NCI-H2081 (cell line): ENCODE measurements at places on chromosomes 2 and 18.

- no peak for DNase-seq
Measured at GRCh38 chr2:240764605-240765004, 55.4 kb downstream of the KIF1A start.

- no peak for DNase-seq
Measured at GRCh38 chr18:64082054-64082453, 66.8 kb downstream of the LINC00305 start.

DNA sequence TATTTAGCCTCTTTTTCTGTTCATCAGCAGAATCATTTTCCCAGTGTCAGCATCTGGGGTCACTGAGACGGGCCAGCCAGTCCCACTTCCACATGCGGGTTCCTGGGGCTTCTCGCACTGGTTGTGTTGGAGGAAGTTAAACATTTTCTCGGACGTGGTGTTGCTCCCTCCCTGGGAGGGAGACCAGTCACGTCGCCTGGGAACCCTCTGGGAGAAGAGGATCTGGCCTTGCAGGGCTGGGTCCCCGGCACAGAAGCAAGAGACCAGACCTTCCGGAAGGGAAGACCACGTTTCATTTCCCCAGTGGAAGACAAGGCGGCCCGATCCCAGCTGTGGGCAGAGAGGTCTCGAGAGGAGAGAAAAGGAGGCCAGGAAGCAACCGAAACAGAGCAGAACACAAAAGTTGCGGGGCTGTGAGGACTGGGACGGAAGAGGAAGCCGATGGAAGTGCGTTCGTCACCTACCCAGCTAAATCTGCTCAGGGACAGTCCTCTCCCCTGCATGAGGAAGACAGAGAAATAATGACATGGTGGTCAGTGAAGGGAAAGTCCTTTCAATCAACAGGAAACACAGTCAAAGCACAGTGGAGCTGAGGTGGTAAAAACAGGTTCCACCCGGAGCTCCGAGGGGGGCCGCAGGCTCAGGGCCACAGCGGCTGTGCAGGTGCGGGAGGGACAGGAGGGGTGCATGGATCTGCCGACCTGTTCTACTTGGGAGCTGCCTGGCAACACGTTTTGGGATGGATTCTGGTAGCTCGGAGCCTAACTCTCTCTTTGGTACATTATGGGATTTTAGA, 144.4 kb downstream of the MBP start:
- no peak for DNase-seq

DNA sequence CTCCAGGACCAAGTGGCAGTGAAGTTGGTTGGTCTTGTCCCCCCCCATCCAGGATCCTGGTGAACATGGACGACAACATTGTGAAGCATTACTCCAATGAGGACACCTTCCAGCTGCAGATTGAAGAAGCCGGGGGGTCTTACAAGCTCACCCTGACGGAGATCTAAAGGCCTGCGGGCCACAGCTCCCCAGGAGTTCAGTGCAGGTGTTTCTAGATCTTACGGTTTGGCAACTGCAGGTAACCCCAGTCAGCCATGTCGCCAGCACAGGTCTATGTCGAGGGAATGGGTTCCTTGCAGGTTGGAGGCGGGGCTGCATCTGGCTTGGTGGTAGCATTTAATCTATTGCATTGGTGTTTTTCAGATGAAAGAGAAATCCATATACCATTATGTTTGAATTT, 42.8 kb upstream of the KLF11 start:
- DNase-seq: no peak

DNA sequence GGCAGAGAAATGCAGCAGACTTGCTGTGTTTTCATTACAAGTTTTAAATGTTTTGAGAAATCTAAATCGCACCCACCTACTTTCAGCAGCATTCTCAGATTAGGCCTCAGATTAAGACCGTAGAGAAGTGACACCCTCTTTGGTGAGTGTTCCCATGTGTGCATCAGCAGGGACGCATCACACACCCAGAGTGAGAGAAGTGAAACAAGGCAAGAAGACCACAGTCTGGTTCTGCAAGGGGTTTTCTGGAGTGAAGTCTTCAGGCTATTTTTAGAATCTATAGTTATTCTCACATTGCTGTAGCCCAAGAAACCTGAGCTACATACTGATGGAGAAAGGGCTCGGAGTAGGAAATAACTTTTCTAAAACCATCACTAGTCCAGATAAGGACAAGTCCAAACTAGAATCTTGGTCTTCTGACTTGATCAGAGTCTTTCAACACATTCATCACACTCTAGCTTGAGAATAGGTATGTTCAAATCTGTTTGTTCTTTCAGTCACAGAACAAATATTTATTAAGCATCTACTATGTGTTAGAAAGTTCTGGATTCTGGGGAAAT, 1216.6 kb upstream of the PIK3C3 start:
- DNase-seq: no peak

DNA sequence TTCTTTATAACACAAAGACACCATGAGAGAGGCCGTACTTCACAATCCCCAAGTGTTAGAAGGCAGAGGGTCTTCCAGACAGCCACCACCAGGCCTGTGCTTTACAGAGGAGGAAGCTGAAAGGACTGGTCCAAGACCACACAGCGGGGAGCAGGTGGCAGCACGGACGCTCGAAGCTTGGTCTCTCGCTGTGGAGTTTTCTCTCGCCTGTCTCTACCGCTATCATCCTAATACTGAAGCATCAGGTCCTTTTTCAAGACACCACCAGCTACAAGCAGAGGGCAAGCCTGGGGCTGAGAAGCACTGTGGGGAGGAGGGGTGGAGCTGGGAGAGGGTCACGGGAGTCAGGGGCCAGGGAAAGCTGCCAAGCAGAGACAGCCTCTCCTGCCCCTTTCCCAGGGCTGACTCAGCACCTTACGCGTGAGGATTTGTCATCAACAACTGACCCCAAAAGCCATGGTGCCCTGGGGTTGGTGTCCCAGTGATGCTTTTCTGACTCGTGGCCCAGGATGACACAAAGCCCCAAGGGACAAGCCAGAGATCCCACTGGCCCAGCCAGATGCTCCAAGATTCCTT, 31.9 kb upstream of the FOSL2 start:
- no peak for DNase-seq

- DNase-seq: no peak
Measured at GRCh38 chr2:180130403-180130802, 123.3 kb upstream of the CWC22 start.

DNA sequence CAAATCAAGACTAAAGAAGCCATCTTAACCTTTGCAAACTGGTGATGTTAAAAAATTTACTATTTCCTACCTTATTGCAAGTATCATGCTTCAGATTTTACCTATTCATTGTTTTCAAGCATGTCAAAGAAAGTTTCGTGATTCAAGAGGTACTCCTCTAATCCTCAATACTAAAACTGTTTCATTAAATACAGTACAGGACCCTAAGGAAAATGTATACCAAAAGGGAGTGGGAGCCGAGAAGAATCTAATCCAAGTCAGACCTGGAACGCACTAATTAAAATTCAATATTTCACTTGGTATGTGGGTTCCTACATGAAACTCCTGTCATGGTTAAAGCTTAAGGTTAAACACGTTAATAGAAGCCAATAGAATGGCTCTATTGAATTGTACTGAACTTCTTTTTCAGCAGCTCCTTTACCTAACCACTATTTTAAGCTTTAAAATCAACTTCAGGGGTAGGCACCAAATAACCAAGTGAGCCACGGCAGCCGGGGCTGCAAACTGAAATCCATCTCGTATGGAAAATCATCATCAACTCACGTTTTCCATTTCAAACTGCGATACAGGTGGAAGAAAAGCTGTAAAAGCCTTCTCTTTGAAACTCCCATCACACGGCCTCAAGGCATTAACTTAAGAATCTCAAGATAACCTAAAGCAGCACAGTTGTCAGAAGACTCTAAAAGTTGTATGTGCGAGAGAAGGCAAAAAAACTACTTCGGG, 188.8 kb downstream of the ZEB2 start:
- DNase-seq: no peak

- DNase-seq: no peak
Measured at GRCh38 chr18:48173557-48173956, 235.6 kb downstream of the ZBTB7C start.

DNA sequence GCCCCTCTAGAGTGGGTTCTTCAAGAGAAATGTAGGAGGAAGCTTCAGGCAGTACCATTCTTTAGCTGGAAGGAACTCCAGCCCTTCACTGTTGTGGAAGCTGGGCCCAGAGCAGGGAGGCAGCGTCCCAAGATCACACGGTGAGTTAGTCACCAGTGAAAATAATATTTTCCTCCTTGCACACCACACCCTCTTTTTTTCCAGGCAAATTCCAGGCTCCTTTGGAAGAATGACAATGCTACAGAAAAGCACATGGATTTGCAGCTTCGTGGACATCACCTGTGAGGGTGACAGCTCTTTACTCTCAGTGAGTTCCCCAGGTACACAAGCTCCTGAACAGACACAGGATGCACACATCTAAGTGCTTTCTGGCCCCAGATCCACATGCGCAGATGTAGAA, 157.1 kb downstream of the COL6A3 start:
- DNase-seq: no peak

DNA sequence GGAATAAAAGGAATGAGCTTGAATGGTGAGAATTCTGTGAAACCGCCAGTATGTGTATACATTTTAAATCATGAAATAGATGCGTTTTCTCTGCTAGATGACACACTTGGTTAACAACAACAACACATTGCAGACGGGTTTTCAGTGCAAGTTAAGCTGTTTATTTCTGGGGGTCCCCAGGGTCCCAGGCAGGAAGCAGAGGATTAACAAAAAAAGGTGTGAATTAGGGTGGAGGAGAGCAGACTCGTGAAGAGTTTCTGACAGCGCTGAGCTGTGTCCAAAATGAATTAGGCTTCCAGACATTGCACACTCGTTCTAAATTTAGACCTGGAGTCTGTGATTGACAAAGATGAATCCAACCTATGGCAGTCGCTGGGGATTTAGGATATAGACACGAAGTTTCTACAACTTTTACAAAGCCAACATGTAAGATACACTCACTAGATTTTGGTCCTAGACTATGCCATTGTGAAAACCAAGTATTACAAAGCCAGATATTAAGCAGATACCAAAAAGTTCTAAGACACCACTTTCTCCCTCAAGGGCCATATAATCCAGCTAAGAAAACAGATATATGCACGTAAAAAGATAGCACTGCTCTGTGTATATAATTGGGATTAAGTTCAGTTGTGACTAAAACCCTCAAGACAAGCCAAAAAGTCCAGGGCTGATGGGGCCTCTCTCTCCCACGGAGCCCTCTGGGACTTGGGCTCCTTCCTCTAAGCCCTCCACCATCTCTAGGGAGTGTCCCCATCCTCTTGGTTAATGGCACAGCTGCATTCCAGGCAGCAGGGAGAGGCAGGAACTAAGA, 120.2 kb downstream of the ACAA2 start:
- no peak for DNase-seq

- DNase-seq: no peak
Measured at GRCh38 chr2:113217455-113218282, 43.9 kb downstream of the PSD4 start.

GRCh38 chr2:23379220-23379695, 5.7 kb upstream of the KLHL29 start:
- DNase-seq: no peak

DNA sequence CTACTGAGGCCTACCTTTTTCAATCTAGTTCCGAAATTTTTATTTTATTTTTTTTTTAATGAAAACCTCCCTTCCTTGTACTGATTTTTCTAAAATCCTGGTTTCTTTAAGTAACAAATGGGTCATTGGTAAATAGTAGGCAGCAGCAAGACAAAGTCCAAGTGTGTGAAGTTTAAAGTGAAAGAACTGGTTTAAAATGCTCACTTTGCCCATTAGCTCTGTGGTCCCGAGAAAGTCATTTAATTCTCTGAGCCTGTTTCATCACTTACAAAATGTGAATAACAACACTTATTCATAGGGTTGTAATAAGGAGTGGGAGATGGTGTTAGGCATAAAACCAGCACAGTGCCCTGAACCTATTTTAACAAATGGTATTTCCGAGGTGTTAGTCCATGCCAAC, 426.2 kb downstream of the ERBB4 start:
- DNase-seq: no peak

- DNase-seq: no peak
Measured at GRCh38 chr18:63505566-63506335, 29.0 kb downstream of the SERPINB5 start.

DNA sequence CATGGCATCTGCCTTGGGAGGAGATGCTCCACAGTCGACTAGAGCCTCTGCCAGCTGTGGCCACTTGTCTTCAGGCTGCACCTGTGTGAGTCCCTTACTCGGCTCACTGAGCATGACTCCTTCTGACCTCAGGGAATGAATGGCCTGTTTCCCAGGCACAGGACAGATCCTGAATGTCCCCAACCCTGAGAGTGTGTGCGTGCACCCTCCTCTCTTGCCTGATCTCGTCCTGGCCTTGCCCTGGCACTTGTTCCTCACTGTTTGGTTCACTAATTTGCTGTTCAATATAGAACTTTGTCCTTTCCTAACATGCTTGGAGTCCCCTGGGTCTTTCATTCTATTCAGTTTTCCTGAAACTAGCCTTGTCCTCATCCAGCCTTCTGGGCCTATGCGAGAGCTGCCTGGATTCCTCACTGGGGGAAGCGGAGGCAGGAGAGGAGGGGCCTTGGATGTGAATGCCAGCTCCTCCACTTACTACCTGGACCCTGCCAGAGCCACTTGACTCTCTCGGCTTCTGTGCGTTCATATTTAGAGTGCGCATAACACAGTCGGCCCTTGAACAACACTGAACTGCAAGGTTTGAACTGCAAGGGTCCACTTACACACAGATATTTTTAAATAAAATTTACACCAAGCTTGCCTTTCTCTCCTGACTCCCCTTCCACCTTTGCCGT, 184.8 kb downstream of the ACKR3 start:
- no peak for DNase-seq

DNA sequence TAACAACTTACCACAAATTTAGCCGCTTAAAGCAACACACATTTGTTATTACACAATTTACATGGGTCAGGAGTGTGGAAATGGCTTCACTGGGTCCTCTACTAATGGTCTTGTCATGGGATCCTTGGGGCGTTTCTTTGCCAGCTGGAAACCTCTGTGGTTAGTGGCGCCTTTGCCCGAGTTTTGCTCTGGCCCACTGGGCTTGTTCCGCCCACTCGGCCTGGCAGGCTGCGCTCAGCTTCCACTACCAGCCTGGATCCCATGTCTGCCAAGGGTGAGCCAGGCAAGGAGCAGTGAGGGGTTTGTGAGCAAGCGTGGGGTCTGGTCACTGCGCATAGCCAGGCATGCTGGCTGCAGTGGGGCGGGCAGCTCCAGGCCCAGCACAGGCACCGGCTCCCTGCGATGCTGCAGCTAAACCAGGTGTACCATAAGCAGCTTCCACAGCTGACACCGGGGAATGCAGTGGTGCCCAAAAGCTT, 16.2 kb upstream of the MBD2 start:
- DNase-seq: no peak
